Temporal lobe (tissue), 4 donors: ENCODE measurements at places on chromosomes 4 and X. TPM values are rescaled to one million over a fixed set of nuclear protein-coding genes. Genes with fewer than 3 reads are reported as not detected.

The CXXC4 gene
- 102 TPM for total RNA-seq

The CRLF2 gene
- total RNA-seq = under 0.01 TPM

The ADGRG2 gene
- total RNA-seq = 3.0 TPM

The MAOB gene
- 5.7 TPM for total RNA-seq

The HTN3 gene
- total RNA-seq = not detected

The ADAM29 gene
- total RNA-seq = 0.49 TPM

The TRIML2 gene
- not detected for total RNA-seq

The JAKMIP1 gene
- total RNA-seq = 22.9 TPM

The CDKL2 gene
- total RNA-seq = 41.8 TPM

The FRG2 gene
- total RNA-seq = not detected

The SYNPO2 gene
- total RNA-seq = 3.0 TPM

The NUP62CL gene
- 0.74 TPM for total RNA-seq

The ARHGAP36 gene
- under 0.01 TPM for total RNA-seq

The AMOT gene
- 15.5 TPM for total RNA-seq

The CNKSR2 gene
- total RNA-seq = 138 TPM

The LNX1 gene
- total RNA-seq = 36.9 TPM

The BOD1L1 gene
- 38.6 TPM for total RNA-seq
